Muscle of arm (tissue), 14 donors: ENCODE measurements at places on chromosomes 3 and 15.

DNA sequence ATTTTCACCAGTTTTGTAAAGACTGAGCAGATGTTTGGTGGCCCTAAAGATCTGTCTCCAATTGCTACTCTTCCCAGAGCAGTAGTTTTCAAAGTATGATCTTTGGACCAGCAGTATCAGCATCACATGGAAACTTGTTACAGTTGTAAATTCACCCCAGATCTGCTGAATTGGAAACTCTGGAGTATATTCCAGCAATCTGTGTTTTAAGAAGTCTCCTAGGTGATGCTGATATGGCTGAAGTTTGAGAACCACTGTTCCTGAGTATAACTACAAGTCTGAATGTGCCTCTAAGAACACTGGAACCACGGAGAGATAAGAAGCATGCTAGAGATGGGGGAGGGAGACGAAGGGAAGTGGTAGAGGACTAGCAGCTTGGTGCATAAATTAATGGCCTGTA lies 45.7 kb downstream of the NUDT16 start:
- DNase-seq, result no peak

GRCh38 chr15:76064375-76064774 lies 4.6 kb downstream of the TMEM266 start:
- DNase-seq, result no peak

DNA sequence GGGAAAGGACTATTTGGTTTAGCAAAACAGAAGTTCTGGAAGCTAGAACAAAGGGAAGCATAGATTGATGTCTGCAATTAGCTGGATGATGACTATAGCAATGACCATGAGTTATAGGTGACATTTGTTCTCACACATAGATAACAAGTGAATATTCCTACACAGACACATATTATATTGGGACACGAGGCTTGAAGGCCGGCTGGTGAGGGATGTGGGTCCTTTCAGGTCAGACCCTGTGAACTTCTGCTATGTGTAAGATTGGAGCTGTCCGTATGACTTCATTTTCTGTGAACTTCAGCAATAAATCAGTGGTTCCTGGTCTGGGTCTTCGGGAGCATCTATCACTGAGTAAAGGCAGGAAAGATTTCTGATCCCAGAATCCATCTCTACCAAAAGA lies 253.6 kb upstream of the CFAP20DC start:
- DNase-seq, result no peak

GRCh38 chr15:41096178-41096577 lies 19.9 kb downstream of the INO80 start:
- no peak for DNase-seq

GRCh38 chr3:39156421-39156820 lies 3.0 kb upstream of the CSRNP1 start:
- no peak for DNase-seq
